ENCODE measurements at places on chromosomes 6 and 20.

GRCh38 chr6:52518279-52518945 lies 58.4 kb downstream of the TRAM2 start:
- no peak for DNase-seq

DNA sequence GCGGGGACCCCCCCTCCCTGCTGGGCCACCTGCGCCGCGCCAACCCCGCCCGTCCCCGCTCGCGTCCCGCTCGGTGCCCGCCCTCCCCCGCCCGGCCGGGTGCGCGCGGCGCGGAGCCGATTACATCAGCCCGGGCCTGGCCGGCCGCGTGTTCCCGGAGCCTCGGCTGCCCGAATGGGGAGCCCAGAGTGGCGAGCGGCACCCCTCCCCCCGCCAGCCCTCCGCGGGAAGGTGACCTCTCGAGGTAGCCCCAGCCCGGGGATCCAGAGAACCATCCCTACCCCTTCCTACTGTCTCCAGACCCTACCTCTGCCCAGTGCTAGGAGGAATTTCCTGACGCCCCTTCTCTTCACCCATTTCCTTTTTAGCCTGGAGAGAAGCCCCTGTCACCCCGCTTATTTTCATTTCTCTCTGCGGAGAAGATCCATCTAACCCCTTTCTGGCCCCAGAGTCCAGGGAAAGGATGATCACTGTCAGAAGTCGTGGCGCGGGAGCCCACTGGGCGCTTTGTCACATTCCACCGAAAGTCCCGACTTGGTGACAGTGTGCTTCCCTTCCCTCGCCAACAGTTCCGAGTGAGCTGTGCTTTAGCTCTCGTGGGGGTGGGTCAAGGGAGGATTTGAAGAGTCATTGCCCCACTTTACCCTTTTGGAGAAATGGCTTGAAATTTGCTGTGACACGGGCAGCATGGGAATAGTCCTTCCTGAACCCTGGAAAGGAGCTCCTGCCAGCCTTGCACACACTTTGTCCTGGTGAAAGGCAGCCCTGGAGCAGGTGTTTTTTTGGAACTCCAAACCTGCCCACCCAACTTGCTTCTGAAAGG lies 2.1 kb downstream of the VEGFA start:
- DNase-seq: peak; percentile 36

- DNase-seq: no peak
Measured at GRCh38 chr6:169170583-169170955, 83.1 kb downstream of the THBS2 start.

DNA sequence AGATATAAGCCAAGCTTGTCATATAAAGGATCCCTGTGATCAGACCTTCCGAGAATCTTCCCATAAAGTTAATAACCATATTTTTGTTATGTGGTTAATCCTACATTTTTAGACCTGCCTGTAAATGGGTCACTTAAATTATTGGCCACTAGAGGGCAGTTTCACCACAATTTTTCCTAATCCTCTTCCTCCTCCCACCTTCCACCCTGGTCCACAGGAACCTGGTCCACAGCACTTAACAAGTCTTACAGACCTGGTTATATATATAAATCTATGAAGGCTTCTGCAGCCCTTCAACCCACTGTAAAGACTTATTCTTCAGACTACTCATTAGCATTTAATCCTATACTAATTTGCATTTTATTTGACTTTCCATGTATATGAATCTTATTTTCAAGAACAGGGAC lies 28.3 kb downstream of the MRS2 start:
- DNase-seq: peak; percentile 55

DNA sequence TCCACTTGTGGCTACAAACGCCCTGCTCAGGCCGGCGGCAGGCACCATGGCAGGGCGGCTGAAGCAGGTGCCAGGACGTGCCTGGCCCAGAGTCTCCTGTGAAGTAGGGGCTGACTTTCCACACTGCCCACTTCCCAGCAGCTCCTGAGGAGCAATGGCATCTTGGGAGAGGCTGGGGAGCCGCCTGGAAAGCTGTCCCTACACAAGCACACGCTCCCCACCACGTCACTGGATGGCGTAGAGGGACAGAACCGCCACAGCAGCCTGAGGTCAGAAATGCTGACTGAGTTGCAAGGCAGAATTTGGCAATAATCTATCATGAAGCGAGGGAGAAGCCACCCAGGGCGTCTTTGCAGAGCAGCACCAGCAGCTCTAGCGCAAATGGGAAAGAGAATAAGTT lies 86.3 kb downstream of the NINL start:
- DNase-seq: no peak

GRCh38 chr6:168590406-168590805 lies 149.4 kb downstream of the SMOC2 start:
- DNase-seq: no peak

GRCh38 chr20:47885909-47886453 lies 100.7 kb upstream of the SULF2 start:
- DNase-seq: no peak

- DNase-seq: no peak
Measured at GRCh38 chr20:20440481-20440880, 72.6 kb downstream of the INSM1 start.

DNA sequence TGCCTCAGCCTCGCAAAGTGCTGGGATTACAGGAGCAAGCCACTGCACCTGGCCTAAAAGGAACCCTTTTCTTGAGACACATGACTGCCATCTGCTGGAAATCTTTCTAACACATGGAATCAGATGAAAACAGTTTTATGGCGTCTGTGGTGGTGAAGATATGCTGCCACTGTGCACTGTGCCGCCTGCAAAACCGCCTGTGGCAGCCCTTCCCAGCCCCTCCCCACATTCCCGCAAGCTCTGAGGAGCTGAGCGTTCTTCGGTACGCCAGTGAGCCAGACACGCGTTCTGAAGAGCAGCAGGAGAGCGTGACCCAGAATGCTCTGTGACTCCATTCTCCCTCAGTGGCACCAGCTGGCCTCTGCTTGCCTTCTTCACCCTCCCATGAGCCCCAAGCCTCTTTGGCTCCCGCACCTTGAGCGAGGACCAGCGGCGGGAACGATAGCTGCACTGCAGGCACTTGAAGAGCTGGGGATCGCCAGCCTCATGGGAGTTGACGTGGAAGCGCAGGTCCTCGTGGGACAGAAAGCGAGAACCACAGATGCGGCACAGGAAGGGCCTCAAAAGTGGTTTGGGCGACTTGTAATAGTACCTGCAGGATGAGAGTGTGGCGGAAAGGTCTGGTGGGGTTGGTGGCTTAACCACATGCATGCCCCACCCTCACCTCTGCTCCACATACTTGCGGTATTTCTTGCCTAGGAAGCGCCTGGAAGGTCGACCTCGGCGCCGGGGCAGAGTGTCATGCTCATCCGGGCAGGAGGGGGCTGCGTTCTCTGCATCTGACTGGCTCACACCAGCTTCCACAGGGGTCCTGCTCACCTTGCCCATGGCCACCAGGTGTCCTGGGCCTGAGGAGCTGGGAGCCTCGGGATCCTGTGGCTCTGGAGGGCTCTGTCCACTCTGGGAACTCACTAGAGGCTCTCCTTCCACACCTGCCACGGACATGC lies 8.7 kb downstream of the ZNF335 start:
- DNase-seq: no peak

DNA sequence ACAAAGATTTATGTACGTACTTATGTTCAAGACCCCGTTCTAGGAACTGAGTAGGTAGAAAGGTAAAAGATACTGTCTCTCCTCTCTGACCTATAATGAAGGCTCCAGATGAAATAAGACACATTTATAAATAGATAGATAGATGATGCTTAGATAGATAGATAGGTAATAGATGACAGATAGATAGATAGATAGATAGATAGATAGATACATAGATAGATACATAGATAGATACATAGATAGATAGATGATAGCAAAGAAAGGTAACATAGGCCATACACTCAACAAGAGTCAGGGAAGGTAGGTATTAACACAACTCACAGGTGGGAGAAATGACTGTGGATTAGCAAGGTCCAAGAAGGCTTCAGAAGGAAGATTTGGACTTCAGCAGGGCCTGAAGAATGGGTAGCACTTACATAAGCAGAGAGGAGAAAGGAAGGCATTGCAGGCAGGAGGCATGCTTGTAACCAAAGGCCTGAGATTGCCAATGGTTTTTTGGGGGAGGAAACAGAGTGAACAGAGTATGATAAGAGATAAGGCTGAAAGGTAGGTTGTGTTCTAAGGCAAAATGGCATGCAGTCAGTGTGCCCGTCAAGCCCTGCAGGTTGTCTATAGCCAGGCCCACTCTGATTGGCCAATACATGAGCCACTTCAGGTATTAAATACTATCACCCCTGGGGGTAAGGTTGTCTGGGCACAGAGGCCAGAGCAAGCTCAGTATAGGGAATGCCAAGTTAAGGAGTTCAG lies 7.7 kb upstream of the MYB start:
- DNase-seq: no peak

- DNase-seq: no peak
Measured at GRCh38 chr20:40148886-40149285, 540.1 kb downstream of the MAFB start.
